Esophagus muscularis mucosa (tissue), 4 donors: ENCODE measurements at places on chromosomes 6 and 20. TPM values are rescaled to one million over a fixed set of nuclear protein-coding genes. Genes with fewer than 3 reads are reported as not detected.
A peak's percentile ranks its signal among the peaks of the same experiment; 100 is the strongest.

- no peaks in the 10 kb centered on the region for H3K27me3 ChIP-seq
- no peak overlapping the region for H3K27ac ChIP-seq
- H3K36me3 ChIP-seq, result no peaks in the 10 kb centered on the region
- H3K4me3 ChIP-seq, result no peak overlapping the region
- no peak for DNase-seq
Measured at GRCh38 chr20:6411651-6412050, 288.8 kb upstream of the FERMT1 start.

GRCh38 chr6:101401171-101401570 lies 7.7 kb downstream of the GRIK2 start:
- DNase-seq, result no peak
- H3K4me1 ChIP-seq, result peaks cover 8% of the 10 kb centered on the region

GRCh38 chr6:95948324-95948723 lies 67.5 kb upstream of the FUT9 start:
- no peak overlapping the region for H3K4me3 ChIP-seq
- H3K4me1 ChIP-seq, result no peaks in the 10 kb centered on the region
- no peaks in the 10 kb centered on the region for H3K36me3 ChIP-seq
- H3K27ac ChIP-seq, result no peak overlapping the region
- DNase-seq, result no peak

DNA sequence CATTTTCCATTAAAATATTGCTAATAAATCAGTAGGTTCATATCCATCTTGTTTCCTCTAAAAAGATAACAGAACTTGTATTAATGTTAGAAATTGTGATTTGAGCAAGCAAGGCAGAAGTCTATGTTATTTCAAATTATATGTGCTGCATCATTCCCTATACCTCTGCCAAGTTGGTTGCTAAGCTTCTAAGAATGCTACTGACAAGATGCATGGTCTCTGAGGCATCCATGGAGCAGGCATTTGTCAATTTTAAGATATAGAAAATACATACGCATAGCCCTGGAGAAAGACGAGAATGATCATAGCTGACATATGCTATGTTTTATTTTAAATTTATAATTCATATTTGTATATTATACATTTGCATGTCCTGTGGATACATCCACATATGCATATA lies 168.3 kb upstream of the THEMIS start:
- H3K27ac ChIP-seq, result no peak overlapping the region
- H3K4me1 ChIP-seq, result no peaks in the 10 kb centered on the region
- H3K36me3 ChIP-seq, result no peaks in the 10 kb centered on the region
- H3K27me3 ChIP-seq, result no peaks in the 10 kb centered on the region
- no peak for DNase-seq

- H3K4me3 ChIP-seq, result no peak overlapping the region
- no peaks in the 10 kb centered on the region for H3K36me3 ChIP-seq
- no peaks in the 10 kb centered on the region for H3K27me3 ChIP-seq
- peaks cover 11% of the 10 kb centered on the region for H3K4me1 ChIP-seq
- no peak overlapping the region for H3K27ac ChIP-seq
- no peak for DNase-seq
Measured at GRCh38 chr6:45966340-45966739, 49.3 kb downstream of the CLIC5 start.

DNA sequence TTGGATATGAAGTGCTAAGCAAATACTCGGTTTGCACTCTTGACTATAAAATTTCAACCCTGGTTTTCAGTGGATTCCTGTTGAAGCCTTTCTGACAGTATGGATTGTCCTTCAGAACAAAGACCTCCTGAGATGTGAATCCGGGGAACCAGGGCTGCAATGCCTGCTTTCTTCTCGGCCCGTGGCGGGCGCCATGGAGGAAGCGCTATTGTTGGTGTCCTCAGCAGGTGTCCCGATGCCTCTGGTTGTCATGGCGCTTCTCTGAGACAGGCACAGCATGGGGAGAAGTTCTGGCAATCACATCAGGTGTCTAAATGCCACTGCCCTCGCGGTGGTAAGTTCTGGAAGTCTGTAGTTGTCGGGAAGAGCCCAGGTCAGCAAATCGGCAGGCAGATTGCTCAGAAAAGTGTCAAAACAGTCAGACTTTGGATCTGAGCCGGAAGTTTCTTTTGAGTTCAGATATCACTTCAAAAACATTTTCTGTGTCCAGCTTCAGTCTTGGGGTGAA lies 188.5 kb downstream of the CDH4 start:
- H3K27me3 ChIP-seq, result no peaks in the 10 kb centered on the region
- H3K4me1 ChIP-seq, result no peaks in the 10 kb centered on the region
- H3K27ac ChIP-seq, result no peak overlapping the region
- no peak overlapping the region for H3K4me3 ChIP-seq

DNA sequence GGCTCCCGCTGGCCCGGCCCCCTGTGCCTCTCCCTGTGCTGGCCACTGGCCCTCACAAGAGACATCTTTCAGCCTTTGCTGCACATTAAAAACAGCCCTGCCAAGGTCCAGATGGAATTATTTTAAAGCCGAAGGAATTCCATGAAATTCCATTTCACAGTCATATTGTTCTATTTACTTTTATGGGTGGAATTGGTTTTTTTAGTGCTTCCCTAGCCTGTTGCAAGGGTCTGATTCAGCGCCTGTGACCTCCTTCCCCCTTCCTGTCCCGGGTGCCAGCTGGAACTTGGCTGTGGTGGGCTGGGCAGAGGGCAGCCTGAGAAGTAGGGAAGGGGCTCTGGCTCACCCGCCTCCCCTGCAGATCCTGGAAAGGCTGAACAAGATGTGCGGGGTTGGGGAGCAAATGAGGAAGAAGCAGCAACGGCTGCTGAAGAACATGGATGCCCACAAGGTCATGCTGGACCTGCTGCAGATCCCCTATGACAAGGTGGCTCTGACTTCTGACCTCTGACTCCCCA lies 34.3 kb downstream of the UQCC2 start:
- H3K27ac ChIP-seq, result no peak overlapping the region
- peaks cover 52% of the 10 kb centered on the region for H3K36me3 ChIP-seq
- H3K27me3 ChIP-seq, result no peaks in the 10 kb centered on the region
- no peaks in the 10 kb centered on the region for H3K4me1 ChIP-seq
- no peak overlapping the region for H3K4me3 ChIP-seq
- DNase-seq, result no peak

DNA sequence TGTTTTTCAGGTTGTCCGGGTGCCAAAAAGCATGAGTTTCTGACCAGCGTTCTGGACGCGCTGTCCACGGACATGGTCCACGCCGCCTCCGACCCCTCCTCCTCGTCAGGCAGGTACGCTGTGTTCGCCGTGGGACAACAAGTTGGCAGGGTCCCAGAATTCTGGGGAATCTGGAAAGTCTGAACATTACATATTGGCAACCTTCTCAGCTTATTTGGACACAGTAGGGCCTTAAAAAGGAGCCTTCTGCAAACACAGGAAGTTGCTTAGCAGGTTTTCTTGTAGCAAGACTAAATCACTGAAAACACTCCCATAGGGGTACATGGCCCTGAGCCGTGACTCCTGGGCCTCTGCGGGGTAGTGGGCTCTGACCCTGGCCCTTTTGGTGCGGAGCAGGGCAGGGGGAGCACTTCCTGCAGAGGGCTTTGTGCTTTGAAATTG lies 209.7 kb downstream of the SMOC2 start:
- H3K27me3 ChIP-seq, result no peaks in the 10 kb centered on the region
- H3K4me3 ChIP-seq, result no peak overlapping the region
- H3K27ac ChIP-seq, result no peak overlapping the region
- H3K4me1 ChIP-seq, result peaks cover 13% of the 10 kb centered on the region

DNA sequence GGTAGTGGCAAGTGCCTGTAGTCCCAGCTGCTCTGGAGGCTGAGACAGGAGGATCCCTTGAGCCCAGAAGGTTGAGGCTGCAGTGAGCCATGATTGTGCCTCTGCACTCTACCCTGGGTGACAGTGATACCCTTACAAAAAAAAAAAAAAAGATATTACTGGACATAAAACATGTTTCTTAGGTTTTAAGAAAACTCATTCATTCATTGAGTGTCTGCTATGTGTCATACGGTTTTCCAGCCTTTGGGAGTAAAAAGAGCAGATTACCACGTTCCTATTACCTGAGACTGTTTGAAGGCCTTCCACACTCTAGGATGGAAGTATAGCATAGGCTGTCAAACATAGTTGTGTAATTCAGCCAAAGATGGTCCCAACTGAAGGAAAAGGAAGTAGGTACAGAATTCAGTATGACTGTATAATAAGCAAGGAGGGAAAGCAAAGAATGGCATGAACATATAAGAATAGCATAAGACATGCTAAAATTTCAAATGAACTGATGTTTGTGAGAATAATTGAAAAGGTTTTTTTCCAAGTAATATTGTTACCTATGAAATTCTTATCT lies 22.0 kb downstream of the STXBP5 start:
- no peak for DNase-seq
- no peaks in the 10 kb centered on the region for H3K36me3 ChIP-seq
- H3K27ac ChIP-seq, result no peak overlapping the region
- no peaks in the 10 kb centered on the region for H3K4me1 ChIP-seq

- no peaks in the 10 kb centered on the region for H3K27me3 ChIP-seq
- DNase-seq, result no peak
- H3K4me1 ChIP-seq, result peaks cover 28% of the 10 kb centered on the region
- no peak overlapping the region for H3K4me3 ChIP-seq
- no peaks in the 10 kb centered on the region for H3K36me3 ChIP-seq
Measured at GRCh38 chr20:23437126-23437899, 2.2 kb upstream of the CSTL1 start.

DNA sequence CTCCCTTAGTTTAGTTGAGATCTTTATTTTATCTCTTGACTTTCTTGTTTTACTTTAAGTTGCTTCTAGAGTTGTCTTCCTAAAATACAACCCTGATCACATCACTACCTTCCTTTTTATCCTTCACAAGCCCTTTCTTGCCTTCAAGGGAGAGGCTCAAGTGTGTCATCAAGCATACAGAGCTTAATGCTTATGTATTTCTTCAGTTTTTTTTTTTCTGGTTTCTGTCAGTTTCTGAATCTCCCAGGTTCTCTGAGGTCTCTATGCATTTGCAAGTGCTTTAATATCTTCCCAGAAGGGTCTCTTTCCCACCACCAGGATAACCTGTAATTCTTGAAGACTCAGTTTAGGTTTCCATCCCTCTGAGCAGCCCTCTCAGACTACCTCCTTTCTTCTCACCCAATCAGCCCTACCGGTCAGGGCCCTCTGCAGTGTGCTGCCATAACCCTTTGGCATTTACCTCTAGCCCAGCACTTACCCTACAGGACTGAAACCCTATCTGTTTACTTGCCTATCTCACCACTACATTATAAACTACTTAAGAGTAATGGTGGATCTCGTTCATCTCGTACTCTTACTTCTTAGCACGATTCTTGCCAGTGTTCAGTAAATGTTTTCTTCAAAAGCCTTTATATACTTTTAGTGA lies 36.9 kb downstream of the EYA4 start:
- H3K4me1 ChIP-seq, result no peaks in the 10 kb centered on the region
- no peaks in the 10 kb centered on the region for H3K27me3 ChIP-seq
- no peak overlapping the region for H3K4me3 ChIP-seq
- DNase-seq, result no peak

- peak overlapping the region; percentile 0 for H3K27ac ChIP-seq
- H3K4me1 ChIP-seq, result peaks cover 19% of the 10 kb centered on the region
- peaks cover 86% of the 10 kb centered on the region for H3K36me3 ChIP-seq
- no peaks in the 10 kb centered on the region for H3K27me3 ChIP-seq
Measured at GRCh38 chr20:36812594-36813463, 39.3 kb upstream of the DSN1 start.

GRCh38 chr20:61773926-61774587 lies 291.6 kb downstream of the TAF4 start:
- DNase-seq, result no peak
- H3K36me3 ChIP-seq, result no peaks in the 10 kb centered on the region
- H3K27ac ChIP-seq, result no peak overlapping the region

RAET1G gene
- total RNA-seq, result not detected

SIRPB1 gene
- total RNA-seq, result 2.3 TPM

PEDS1 gene
- 50.3 TPM for total RNA-seq

PNLDC1 gene
- total RNA-seq, result not detected

PROKR2 gene
- total RNA-seq, result not detected

FRK gene
- 0.57 TPM for total RNA-seq

DEFB115 gene
- total RNA-seq, result not detected

VNN1 gene
- 1.4 TPM for total RNA-seq

CLPSL2 gene
- total RNA-seq, result not detected

TXLNB gene
- total RNA-seq, result 3.5 TPM
